ENCODE measurements at places on chromosomes 6 and 20.

DNA sequence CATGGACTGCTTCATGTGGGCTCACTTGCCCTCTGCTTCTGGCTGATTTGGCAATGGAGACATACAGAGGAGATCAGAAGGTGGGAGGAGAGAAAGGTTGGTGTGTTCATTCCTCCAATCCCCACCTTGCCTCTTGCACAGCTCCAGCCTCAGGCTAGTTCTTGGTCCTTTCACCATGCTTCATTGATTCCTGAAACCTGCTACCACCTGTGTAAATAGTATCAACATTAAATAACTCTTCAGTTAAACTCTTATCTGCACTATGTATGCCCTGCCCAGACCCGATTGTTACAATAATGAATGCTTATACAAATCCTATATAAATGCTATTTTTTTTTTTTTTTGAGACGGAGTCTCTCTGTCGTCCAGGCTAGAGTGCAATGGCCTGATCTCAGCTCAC is 174.5 kb downstream of the CD83 start:
- H3K27me3 ChIP-seq = no peaks in the 10 kb centered on the region
- DNase-seq = no peak
- no peak overlapping the region for H3K4me3 ChIP-seq

GRCh38 chr6:167745670-167746389 is 80.9 kb upstream of the AFDN start:
- no peaks in the 10 kb centered on the region for H3K36me3 ChIP-seq
- H3K27ac ChIP-seq = no peak overlapping the region
- H3K27me3 ChIP-seq = no peaks in the 10 kb centered on the region
- H3K4me3 ChIP-seq = no peak overlapping the region
- H3K4me1 ChIP-seq = peaks cover 5% of the 10 kb centered on the region

DNA sequence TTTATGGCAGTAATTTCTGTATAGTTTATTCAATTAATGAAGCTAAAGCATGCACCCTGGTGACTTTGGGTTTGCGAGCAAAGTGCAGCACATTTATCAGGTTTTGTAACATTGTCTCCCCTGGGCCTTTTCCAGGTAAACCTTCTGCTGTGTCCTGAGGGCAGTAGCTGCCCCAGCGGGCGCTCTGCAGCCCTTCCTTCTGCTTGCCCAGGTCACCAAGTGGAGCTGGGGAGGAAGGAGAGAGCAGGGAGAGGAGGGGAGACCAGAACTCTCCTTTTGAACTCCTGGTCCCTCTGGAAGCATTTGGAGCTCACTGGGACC is 145.6 kb downstream of the DLL1 start:
- peaks cover 9% of the 10 kb centered on the region for H3K4me1 ChIP-seq
- no peak for DNase-seq
- no peak overlapping the region for H3K27ac ChIP-seq
- H3K27me3 ChIP-seq = no peaks in the 10 kb centered on the region
- no peak overlapping the region for H3K4me3 ChIP-seq
- H3K36me3 ChIP-seq = no peaks in the 10 kb centered on the region

DNA sequence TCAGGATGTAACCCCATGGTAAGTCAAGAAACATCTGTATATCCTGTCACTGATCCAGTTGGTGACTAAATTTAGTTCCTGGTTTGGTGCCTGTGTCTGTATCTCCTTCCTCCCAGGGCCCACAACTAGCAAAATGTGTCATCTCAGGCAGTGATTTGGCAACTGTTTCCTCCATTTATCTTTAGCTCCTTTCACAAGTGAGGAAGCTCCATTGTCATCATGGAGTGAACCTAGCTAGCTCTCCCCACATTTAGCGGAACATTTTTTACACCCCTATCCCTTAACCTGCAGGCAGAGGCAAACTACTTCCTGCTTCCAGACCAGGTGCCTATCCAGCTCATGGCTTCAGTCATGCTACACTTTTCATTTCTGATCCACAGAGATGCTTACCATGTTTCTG is 99.5 kb downstream of the IPCEF1 start:
- H3K27me3 ChIP-seq = no peaks in the 10 kb centered on the region
- no peak overlapping the region for H3K4me3 ChIP-seq
- H3K36me3 ChIP-seq = no peaks in the 10 kb centered on the region
- H3K27ac ChIP-seq = no peak overlapping the region
- no peaks in the 10 kb centered on the region for H3K4me1 ChIP-seq

DNA sequence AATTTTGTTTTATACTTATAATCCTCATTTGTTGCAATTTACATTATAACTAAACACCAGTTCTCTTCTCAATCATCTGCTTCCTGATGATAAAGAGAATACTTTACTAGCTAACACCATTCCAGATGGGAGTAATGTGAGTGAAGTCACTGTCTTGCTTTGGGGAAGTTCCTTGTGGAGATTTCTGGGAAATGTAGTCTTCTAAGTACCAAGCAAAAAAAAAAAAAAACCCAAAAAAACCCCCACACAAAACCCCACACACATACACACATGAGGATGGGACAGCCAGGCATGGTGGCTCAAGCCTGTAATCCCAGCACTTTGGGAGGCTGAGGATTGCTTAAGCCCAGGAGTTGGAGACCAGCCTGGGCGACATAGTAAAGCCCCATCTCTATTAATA is 2.2 kb upstream of the SNPH start:
- H3K27ac ChIP-seq = no peak overlapping the region
- H3K4me3 ChIP-seq = no peak overlapping the region
- peaks cover 14% of the 10 kb centered on the region for H3K4me1 ChIP-seq
- no peaks in the 10 kb centered on the region for H3K36me3 ChIP-seq
- H3K27me3 ChIP-seq = no peaks in the 10 kb centered on the region

DNA sequence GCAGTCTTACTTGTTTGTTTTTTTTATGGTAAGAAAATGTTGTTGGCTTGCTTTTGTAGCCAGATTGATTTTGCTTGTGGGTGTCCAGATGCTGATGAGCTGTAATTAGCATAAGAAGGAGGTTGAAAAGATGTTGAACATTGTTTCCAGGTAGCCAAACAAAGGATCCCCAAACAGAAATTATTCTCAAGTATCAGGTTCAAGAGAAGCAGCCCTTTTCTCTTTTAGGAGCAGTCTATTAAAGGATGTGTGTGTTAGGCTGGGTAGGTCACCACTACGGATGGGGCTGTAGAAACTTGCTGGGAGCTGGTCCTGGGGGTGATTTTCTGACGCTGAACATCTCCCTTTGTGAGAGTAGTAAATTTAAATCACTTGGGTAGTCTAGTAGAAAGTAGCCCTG is 86.9 kb upstream of the VSTM2L start:
- DNase-seq = no peak
- no peaks in the 10 kb centered on the region for H3K36me3 ChIP-seq
- no peaks in the 10 kb centered on the region for H3K4me1 ChIP-seq
- no peak overlapping the region for H3K27ac ChIP-seq
- no peaks in the 10 kb centered on the region for H3K27me3 ChIP-seq
- H3K4me3 ChIP-seq = no peak overlapping the region

DNA sequence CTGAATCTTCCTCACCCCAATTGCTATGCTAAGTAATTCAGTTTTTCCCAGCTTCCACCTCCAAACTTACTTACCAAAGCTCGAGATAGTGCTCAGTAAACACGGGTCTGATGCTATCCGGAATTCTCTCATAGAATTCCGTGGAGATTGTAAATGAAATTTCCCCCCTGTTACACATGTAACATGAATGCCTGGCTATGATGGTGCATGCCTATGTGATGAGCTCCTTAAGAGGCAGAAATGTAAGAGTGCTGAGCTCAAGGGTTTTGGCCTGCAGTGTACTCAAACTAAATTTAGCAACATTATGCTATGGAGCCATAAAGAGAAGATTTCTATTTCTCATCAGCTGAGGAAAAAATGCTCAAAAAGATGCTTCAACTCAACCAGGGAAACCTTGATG is 133.4 kb upstream of the FUT9 start:
- no peak overlapping the region for H3K4me3 ChIP-seq
- H3K27me3 ChIP-seq = no peaks in the 10 kb centered on the region
- H3K36me3 ChIP-seq = no peaks in the 10 kb centered on the region
- H3K27ac ChIP-seq = no peak overlapping the region
- H3K4me1 ChIP-seq = no peaks in the 10 kb centered on the region

GRCh38 chr6:39956936-39957335 is 22.7 kb upstream of the MOCS1 start:
- H3K4me1 ChIP-seq = no peaks in the 10 kb centered on the region
- no peak overlapping the region for H3K4me3 ChIP-seq
- no peaks in the 10 kb centered on the region for H3K36me3 ChIP-seq
- no peak overlapping the region for H3K27ac ChIP-seq
- DNase-seq = no peak

DNA sequence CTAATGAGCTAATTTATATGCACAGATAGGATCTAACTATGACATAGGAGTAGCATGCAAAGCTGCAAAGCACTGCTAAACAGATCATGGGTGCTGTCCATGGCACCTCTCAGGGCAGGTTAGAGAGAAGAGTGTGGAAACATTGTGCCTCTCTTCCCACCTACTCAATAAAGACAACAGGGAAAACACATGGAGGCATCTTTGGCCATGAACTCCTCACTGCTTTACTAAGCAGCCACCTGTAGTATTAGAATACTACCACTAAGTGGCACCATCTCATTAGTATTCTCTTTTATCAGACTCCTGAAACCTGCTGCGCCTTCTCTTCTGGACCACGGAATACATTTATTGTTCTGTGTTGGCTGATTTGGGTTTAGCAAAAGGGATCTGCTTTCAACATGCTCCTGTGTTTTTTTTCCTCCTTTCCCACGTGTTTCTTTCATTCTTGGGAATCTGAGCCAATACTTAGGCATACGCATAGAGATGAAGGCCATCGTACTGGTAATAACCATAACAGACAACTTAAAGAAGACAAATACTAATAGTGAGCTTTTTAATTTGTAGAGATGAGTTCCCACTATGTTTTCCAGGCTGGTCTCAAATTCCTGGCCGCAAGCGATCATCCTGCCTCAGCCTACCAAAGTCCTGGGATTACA is 9.4 kb upstream of the HDDC2 start:
- H3K36me3 ChIP-seq = no peaks in the 10 kb centered on the region
- H3K27me3 ChIP-seq = no peaks in the 10 kb centered on the region
- no peak overlapping the region for H3K4me3 ChIP-seq
- H3K4me1 ChIP-seq = no peaks in the 10 kb centered on the region

GRCh38 chr6:159961528-159961927 is 7.4 kb upstream of the IGF2R start:
- no peak for DNase-seq
- H3K4me3 ChIP-seq = no peak overlapping the region
- no peaks in the 10 kb centered on the region for H3K27me3 ChIP-seq
- H3K4me1 ChIP-seq = peaks cover 18% of the 10 kb centered on the region
- no peaks in the 10 kb centered on the region for H3K36me3 ChIP-seq
- no peak overlapping the region for H3K27ac ChIP-seq

- H3K27me3 ChIP-seq = no peaks in the 10 kb centered on the region
- no peaks in the 10 kb centered on the region for H3K4me1 ChIP-seq
- H3K36me3 ChIP-seq = no peaks in the 10 kb centered on the region
- no peak for DNase-seq
- no peak overlapping the region for H3K4me3 ChIP-seq
Measured at GRCh38 chr6:157952861-157953351, 28.8 kb upstream of the SYNJ2 start.

- H3K36me3 ChIP-seq = no peaks in the 10 kb centered on the region
- H3K4me3 ChIP-seq = no peak overlapping the region
- H3K27me3 ChIP-seq = no peaks in the 10 kb centered on the region
- no peak overlapping the region for H3K27ac ChIP-seq
Measured at GRCh38 chr20:2297357-2297728, 1.5 kb downstream of the TGM3 start.

GRCh38 chr20:36611625-36612024 is 6.0 kb downstream of the RAB5IF start:
- H3K27ac ChIP-seq = no peak overlapping the region
- peaks cover 14% of the 10 kb centered on the region for H3K4me1 ChIP-seq
- no peak overlapping the region for H3K4me3 ChIP-seq
- H3K27me3 ChIP-seq = no peaks in the 10 kb centered on the region
- no peak for DNase-seq
- peaks cover 64% of the 10 kb centered on the region for H3K36me3 ChIP-seq

DNA sequence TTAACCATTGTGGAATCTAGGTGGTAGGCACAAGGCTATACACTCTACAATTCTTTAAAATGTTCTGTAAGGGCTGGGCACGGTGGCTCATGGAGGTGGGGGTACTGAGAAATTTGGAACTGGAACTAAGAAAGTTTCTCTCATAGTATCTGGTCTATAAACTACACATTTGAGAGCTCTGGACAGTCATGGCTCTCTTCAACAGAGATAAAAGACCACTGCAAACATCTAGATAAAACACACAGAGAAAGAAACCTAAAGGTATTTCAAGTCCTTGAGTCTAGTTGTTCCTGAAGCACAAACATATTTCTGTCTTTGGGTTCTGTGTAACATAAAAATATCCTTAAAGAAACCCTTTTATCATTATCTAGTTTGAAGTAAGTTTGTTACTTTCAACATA is 35.2 kb downstream of the ILRUN start:
- peaks cover 66% of the 10 kb centered on the region for H3K4me1 ChIP-seq
- H3K27me3 ChIP-seq = no peaks in the 10 kb centered on the region
- DNase-seq = no peak

DNA sequence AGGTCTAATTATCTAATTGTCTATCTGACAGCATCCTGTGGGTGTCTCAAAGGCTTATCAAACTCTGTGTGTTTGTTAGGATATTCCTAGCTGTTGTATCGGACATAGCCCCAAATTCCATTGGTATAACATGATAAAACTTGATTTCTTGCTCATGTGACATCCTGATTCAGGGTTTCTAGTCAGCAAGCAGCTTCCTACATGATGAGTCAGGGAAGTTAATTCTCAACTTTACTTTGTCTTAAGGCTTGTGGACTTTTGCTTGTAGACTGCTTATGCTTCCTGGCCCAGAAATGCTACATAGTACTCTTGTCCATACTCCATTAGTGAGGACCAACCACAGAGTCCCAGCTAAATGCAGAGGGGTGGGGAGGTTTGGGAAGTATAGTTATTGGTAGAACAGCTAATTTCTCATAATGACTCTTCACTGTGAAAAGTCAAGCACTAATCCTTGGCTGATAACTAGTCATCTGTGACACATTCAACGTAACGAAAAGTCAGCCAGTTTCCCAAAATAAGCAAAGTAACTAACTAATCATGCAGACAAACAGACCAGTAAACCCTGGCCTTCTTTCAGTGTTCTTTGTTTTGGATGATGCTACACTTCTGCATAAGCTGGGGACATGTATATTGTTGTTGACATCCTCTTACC is 25.8 kb downstream of the NKAIN2 start:
- no peaks in the 10 kb centered on the region for H3K27me3 ChIP-seq
- no peak for DNase-seq
- H3K36me3 ChIP-seq = no peaks in the 10 kb centered on the region
- no peak overlapping the region for H3K4me3 ChIP-seq
- no peak overlapping the region for H3K27ac ChIP-seq

GRCh38 chr6:137903933-137904821 is 37.1 kb downstream of the TNFAIP3 start:
- no peaks in the 10 kb centered on the region for H3K4me1 ChIP-seq
- H3K27me3 ChIP-seq = no peaks in the 10 kb centered on the region
- no peaks in the 10 kb centered on the region for H3K36me3 ChIP-seq
- H3K4me3 ChIP-seq = no peak overlapping the region
- no peak overlapping the region for H3K27ac ChIP-seq

Measured in upper lobe of left lung (tissue), 6 donors.